ENCODE measurements at places on chromosomes 13 and 19.

- DNase-seq, result no peak
Observed at GRCh38 chr19:41934849-41935374, 6.7 kb upstream of the ERFL start.

GRCh38 chr19:3708207-3708931 is at the start of gene TJP3:
Gene TJP3, plus strand, starts transcription at chr19:3708384. Its CDS starts 20,049 bp downstream, at chr19:3728433.
- DNase-seq, result no peak

GRCh38 chr19:54218960-54219661 is 3.7 kb downstream of the LILRB3 start:
- no peak for DNase-seq

DNA sequence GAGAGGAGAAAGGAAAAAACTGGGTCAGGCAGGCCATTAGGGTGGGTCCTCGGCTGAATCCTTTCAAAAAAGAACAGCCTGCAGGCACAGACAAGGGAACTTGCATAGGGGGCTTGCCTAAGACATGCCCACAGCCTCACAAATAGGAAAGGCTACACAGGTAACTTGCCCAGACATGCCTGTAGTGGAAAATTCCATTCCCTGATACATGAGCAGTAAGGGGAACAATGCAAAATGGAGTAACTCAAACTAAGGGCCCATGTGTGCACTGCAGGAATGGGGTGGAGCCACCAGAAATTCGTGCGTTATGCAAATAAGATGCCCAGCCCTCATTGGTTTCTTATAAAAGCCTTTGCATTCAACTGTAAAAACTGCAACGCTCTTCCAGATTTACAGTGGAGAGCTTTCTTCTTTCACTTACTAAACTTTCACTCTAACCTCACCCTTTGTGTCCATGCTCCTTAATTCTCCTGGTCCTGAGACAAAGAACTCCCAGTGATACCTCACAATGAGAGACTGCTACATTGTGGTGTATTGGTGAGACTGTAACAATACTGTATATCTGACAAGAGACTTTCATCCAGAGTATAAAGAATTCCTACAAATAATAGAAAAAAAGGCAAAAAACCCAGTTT is 59.5 kb upstream of the SLITRK1 start:
- DNase-seq, result no peak

DNA sequence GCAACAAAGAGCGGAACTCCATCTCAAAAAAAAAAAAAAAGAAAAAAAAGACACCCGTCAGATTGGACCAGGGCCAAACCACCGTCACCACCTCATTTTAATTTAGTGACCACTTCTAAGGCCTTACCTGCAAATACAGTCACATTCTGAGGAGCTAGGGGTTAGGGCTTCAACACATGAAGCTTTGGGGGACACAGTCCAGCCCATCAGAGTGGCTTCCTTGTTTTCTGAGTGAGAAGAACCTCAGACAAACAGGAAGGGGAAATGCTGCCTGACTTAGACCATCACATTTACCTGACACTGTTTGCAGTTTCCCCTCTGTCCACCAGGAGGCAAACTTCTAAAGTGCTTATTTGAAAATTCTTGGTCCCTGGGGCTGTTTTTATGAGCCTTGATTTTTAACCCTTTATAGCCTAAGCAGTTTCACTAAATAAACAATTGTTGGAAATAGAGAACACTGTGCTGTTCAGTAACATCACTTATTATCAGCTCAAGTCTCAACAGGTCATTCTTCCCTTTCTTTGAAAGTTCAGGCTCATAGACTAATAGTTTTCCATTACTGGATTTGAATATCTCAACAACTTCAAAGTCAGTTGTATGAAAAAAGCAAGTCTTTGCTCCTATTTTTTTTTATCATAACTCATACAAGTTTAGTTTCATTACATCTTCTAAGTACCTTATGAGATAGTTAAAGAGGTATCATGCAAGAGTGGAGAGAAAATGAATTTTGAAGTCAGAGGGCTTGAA is 74.9 kb upstream of the WASF3 start:
- DNase-seq, result peak; percentile 35

DNA sequence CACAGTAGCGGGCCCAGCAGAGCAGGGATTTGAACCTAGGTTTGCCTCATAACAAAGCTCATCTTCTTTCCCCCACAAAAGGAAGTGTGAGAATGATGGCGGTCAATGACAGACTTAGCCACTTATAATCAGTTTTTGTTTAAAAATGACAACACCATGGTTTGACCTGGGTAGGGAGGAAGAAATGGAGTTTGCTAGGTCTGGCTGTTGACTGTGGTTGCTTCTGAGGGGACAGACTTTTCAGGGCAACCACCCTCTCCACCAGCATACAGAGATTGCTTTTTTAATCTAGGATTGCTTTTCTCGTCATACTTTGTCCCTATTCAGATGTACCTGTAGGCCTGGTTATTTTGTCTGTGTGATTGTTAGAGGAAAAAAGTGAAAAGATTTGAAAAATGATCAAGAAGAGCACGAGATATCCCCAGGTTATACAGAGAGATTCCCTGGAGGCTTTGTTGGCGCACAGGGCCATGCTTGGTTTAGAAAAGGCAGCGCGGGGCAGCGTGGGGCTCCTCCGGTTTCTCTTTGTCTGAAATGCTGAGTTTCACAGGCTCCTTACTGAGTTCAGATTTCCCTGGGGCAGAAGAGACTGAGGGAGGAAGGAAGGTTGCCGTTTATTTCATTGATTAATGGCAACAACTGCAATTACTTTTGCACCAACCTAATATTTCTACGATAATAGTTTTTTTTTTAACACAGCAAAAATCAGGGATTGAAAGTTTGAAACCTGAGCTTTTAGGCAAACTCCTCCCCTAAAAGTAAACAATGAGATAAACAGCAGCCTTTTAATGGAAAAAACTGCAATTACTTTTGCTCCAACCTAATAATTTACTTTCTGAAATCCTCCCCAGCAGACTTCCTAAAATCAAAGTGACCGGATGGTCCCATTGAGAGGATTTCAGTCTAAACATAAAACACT is 97.0 kb upstream of the RNF113B start:
- DNase-seq, result no peak

DNA sequence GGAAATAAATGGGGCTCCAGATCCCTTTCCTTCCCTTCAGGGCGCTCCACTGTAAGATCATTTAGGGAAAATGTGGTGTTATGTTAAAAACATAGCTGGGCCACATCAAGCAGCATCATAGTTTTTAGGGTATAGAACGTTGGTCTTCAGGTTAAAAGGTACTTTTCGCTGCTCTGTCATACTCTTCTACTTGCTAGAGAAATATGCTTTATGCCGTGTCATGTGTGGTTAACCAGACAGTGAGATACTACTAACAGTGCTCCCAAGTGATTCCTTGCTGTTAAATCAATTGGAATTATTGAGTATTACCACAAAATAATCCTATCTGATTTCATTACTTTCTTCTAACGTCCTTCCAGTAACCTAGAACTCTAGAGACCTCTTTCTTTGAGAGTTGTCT is 1.1 kb upstream of the NDFIP2 start:
- no peak for DNase-seq

DNA sequence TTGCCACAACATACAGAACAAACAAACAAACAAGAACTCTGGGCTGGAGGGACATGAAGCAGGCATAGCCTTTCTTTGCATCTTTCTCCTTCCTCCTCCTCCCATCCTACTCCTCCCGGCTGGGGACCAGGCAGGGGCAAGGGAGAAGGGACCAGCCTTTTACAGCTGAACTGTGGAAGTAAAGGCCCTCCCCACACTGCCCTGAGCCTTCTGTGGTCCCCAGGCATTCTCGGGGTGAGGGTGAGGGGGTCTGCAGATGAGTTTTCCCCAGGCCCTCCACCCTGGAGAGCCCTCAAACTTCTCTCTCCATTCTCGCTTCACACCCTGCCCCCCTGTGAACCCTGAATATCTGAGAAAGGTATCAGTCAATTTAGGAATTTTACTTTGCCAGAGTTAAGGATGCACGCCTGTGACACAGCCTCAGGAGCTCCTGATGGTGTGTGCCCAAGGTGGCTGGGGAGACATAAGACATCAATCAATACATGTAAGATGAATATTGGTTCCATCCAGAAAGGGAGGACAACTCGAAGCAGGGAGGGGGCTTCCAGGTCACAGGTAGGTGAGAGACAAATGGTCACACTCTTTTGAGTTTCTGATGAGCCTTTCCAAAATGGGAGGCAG is 170.9 kb downstream of the COL4A1 start:
- DNase-seq, result no peak

GRCh38 chr13:111153977-111154332 is 38.8 kb downstream of the ARHGEF7 start:
- DNase-seq, result no peak

- no peak for DNase-seq
Observed at GRCh38 chr19:5738423-5738822, 18.0 kb downstream of the CATSPERD start.

- DNase-seq, result no peak
Observed at GRCh38 chr19:345320-345879, 804 bp upstream of the MIER2 start.

GRCh38 chr19:801030-801860 is 4.0 kb downstream of the PTBP1 start:
- DNase-seq, result no peak

DNA sequence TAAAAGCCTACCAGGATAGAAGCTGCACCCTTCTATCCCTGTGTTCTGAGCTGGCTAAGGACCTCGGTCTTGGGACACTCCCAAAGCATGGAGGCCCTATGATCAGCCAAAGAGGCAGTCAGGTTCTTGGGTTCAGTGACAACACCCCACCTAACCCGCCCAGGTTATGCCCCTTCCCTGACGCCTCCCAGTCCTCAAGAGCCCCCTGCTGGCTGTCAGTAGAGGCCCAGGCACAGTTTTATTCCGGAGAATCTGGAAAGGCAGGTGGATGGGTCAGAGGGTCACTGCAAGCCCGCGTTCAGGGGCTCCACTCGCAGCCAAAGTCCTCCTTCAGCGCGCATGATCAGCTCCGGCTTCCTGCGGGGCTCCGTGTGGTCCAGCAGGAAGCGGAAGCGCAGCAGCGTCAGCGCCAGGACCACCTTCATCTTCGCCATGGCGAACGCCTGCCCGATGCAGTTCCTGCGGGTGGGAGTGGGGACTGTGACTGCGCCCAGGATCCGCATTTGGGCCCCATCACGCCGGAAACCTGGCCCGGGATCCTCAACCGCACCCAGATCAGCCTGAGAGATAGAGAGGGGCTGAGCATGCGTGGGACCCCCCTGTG is 22.3 kb downstream of the OR10H3 start:
- DNase-seq, result no peak

DNA sequence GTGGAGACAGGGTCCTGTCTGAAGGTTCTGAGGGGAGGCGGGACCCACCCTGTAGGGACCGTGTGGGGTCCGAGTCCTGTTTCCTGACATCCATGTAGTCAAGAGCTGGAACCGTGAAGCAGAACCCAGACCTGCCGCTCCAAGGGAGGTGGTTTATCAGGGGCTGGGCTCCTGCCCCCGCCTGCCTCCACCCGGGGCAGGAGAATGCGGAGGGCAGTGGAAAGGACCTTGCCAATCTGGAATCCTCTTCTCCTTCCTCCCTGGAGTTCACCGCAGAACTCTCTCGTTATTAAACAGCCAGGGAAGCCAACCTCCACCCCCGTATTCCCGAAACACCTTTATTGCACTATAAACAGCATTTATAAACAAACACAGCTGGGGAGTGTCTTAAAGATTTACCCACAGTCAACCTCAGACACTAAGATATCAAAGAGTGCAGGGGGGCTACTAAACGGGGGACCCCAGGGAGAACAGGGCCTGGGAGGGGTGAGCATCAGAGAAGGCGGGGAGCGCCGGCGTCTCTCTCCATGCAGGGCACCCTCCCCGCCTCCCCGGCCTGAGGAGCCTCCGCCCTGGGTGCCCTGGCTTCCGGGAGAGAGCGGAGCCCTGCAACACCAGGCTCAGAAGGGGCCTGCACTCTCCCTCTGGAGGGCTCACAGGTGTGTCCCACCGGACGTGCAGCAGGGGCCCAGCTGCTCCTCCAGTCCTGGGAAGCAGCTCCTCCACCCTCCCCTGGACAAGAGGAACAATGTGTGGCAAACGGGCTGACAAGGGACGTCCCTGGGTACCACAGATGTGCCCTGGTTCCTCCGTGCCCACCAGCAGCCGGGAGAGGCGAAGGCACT is 3.6 kb downstream of the C2CD4C start:
- no peak for DNase-seq

DNA sequence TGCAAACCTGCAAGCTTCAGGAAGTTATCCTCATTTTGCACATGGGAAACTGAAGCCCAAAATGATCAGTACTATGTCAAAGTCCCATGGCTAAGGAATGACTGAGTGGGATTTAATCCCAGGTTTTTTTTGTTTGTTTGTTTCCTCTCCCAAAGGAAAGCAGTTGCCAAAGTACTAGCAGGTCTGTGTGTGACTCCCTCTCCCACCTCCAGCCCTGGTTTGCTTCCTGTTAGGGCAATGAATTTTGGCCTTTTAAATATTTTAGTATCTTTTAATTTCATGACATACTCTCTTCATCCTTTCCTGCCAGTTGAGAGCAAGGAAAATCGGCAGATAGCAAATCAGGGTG is 134.1 kb upstream of the RNF113B start:
- no peak for DNase-seq

DNA sequence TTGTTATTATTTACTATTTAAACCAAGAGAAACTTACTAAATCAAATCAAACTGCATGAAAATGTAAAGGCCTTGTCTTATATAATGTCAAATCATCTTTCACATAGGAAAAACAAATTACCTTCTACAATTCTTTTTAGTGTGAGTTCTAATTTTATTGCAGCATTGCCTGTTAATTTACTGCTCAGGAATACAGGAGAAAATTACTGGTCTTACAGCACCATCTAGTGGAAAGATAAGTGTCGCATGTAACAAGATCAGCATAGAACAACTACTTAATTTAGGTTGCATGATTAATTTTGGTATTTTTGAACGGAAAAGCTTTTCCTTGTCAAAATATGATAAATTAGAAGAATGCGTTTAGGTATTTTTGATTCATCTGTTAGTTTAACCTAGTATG is 502.7 kb downstream of the UQCRFS1 start:
- DNase-seq, result no peak

GRCh38 chr19:56884441-56884840 is 43.9 kb upstream of the PEG3 start:
- no peak for DNase-seq

DNA sequence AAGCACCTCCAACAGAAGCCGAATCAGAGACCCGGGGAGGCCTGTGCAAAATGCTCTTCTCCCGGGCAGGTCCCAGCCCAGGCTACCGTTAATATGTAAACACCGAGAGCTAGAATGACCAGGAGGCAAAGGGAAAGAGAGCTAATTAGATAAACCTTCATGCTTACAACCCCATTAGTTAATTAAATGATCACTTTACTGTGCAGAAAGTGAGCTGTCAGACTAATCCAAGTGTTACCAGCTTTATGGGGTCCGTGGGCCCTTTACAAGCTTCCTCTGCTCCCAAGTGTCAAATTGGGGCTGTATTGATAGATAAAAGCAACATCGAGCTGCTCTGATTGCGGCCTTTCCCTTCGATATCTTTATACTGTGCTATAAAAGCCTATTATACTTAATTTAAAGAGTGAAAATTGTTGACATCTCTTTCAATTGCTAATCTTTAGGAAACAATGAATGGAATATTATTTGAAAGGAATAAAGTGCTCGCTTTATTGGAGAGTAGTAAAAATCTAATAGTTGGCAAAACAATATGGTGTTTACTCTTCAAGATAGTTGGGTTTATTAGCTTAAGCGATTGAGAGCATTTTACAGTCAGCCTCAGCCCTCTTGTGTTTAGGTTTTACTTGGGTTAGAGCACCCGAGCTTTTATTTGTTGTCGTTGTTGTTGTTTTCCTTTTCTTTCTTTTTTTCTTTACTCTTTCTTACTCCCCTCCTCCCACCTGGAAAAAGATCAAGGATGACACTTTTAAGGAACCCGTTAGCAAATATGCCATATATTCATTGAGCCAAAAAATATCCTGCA is 189.3 kb upstream of the GPR12 start:
- DNase-seq, result no peak
